ENCODE measurements at places on chromosomes 5 and 9.

- DNase-seq: no peak
Measured at GRCh38 chr9:82588301-82589180, 474.4 kb downstream of the RASEF start.

DNA sequence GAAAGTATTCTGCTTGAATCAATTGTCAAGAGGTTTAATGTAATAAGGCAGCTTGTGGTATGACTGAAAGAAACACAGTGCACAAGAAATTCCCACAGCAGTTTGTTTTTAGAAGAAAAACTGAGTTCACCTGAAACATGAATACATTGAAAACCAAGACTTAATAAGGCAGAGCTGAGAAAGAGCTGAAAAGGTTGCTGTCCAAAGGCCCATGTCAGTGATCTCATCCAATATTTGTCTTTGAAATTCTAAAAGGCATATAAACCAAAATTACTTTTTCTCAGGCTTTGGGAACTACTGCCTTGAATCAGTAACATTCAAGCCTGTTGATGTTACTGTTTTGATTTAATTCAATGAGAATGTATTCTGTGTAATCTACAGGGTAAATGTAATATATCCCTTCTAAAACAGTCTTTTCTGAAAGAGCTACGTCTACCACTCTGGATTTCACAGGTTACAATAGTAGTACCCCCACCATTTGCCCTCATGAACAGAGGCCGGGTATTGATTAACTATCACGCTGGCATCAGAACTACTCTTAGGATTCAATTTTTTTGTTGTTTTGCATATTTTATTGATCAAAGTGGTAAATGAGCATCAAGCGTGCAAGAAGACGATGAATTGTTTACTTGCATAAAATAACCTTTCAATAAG is 57.8 kb downstream of the PPIC start:
- no peak for DNase-seq

GRCh38 chr5:6408627-6409446 is 30.5 kb upstream of the MED10 start:
- DNase-seq: no peak

DNA sequence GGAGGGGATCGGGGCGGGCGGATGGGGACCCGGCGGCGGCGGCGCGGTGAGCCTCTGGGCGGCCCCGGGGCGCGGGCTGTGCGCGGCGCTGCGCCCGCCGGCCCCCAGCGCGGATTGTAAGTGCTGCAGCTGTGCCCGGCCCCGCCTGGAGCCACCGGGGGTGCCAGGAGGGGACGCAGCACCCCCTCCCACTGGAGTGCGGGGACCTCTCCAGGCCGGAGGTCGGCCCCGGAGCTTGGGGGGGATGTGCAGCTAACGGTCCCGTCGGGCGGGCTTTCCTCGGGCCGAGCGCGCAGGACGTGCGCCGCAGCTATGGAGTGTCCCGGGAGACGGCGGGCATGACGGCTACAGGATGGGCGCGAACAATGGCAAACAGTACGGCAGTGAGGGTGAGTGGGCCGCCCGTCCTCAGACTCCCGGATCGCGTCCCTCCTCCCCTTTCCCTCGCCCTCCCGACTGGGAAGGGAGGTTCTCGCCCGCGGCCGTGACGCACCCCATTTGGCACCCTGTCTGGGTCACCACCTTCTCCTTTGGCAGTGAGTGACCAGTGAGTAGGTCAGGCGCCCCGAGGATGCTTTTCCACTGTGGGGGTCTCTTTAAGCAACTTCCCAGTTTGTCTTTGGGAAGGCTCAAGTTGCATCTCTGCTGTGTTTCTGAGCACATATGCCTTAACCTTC is 483 bp downstream of the FBXL7 start:
- DNase-seq: no peak

DNA sequence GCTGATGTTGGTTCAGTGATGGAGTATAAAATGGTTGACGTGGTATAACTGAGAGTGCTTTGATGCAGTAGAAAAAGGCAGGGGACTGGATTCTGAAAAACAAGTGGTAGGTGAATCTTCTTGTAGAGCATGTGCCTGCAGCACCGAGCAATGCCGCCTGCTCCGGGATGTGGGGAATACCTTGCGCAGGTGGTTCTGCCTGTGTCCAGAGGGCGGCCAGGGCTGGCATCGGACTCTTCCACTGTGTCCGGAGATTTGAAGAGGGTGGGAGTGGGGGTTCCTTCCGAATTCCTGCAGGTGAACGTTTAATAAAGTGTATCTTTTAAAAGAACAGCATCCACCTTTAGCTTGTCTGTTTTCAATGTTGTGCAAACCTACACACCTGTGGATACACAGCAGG is 238.0 kb downstream of the FANCC start:
- DNase-seq: no peak

- no peak for DNase-seq
Measured at GRCh38 chr5:138303372-138303771, 28.2 kb downstream of the CDC25C start.

DNA sequence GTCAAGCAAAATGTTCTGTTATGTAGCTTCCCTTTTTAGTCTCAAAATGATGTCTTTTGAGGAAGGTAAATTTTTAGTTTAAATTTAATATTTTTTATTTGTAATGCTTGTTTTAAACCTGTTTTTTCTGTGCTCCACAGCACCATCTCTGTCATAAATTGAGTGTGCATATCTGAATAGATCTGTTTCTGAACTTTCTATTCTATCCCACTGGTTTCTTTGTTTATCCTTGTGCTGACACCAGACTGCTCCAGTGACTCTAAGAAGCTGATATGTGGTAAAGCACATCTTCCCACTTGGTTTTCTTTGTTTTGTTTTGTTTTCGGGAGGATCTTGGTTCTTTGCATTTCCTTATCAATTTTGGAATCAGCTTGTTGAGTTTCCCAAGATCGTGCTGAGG is 7.1 kb upstream of the RNF145 start:
- no peak for DNase-seq

GRCh38 chr5:19189176-19189575 is 798.8 kb downstream of the CDH18 start:
- DNase-seq: no peak

DNA sequence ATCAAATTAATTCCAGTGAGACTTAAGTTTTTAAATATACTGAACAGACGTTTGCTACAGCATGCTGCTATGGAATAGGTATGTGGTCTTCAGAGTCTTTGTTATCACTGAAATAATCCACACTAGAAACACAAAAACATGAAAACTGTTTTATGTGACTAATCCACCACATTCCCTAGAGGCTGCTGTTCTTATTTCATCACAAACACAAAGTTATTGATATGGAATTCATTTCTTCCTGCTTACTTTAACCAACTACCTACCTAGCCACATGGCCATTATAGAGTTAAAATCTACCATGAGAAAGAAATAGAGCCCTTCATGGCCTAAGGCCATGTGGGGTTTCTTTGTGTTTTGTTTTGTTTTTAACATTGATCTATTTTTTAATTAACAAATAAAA is 232.3 kb upstream of the PTGER4 start:
- DNase-seq: no peak

DNA sequence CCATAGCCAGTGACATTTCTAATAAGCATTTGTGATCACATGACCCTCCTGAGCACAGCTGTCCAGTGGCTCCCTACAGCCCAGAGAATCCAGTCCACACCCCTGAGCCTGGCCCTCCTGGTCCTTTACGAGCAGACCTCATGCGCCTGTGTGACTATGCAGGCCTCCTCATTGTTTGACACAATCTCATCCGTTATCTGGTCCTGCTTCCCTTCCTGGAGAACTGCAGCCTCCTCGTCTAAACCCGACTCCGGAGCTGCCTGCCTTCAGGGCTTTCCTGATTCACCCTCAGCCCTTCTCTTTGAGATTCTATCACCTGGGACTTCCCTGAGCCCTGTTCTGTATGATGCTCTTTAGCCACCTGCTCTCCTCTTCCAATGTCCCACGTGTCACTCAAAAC is 79.7 kb downstream of the GPR21 start:
- no peak for DNase-seq

- no peak for DNase-seq
Measured at GRCh38 chr5:37448941-37449340, 69.8 kb downstream of the WDR70 start.

GRCh38 chr9:76394960-76395252 is 680 bp upstream of the RFK start:
- DNase-seq: no peak

GRCh38 chr9:8284884-8285283 is 485.3 kb upstream of the DMAC1 start:
- DNase-seq: no peak
